ENCODE measurements at places on chromosomes 2 and 18.

DNA sequence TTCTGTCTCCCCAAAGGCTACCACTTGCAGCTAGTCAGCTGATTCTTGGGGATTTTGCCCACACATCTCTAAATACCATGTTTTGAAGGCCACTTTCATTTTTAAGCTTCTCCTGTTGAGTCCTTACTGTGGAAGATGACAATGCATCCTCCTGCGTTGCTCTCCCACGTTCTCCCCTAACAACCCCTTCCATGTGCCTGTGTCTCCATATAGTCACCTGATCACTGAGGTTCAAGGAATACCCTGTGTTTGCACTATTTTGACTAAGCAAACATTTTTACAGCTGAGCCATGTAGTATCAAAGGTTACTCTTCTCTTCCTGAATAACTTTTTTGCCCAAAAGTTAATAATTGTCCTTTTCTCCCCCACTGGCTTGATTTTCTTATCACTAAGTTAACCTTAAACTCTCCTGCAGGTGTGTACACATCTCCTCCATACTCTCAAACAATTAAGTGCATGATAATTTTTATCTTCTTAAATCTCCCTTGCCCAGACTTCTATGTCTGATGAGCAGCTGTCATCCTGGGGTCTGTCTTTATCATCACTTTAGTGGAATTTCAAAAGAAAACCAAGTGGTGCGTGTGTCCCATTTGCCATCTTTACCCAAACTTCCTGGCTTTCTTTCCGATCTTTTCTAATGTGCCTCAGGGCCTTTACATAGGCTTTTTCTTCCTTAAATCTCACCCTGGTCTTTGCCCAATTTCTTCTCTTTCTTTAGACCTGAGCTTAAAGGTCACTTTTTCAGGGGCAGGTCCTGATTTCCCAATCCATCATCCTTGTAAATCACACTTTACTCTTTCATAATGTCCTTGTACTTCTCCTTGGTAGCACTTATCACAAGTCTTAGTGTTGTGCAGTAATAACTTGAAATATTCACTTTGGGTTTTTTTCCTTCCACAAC lies 85.2 kb upstream of the SPATS2L start:
- DNase-seq = no peak

DNA sequence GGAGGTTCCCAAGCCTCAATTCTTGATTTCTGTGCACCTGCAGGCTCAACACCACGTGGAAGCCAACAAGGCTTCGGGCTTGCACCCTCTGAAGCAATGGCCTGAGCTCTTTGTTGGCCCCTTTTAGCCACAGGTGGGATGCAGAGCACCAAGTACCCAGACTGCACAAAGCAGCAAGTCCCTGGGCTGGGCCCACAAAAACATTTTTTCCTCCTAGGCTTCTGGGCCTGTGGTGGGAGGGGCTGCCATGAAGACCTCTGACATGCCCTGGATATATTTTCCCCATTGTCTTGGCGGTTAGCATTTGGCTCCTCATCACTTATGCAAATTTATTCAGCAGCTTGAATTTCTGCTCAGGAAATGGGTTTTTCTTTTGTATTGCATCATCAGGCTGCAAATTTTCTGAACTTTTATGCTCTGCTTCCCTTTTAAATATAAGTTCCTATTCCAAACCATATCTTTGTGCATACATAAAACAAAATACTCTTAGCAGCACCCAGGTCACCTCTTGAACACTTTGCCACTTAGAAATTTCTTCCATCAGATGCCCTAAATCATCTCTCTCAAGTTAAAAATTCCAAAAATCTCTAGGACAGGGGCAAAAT lies 9.0 kb upstream of the MATN3 start:
- DNase-seq = no peak

- DNase-seq = no peak
Measured at GRCh38 chr2:168901003-168901402, at the start of gene G6PC2. G6PC2 (plus strand) TSS chr2:168901291; CDS start chr2:168901332, 41 bp downstream.

DNA sequence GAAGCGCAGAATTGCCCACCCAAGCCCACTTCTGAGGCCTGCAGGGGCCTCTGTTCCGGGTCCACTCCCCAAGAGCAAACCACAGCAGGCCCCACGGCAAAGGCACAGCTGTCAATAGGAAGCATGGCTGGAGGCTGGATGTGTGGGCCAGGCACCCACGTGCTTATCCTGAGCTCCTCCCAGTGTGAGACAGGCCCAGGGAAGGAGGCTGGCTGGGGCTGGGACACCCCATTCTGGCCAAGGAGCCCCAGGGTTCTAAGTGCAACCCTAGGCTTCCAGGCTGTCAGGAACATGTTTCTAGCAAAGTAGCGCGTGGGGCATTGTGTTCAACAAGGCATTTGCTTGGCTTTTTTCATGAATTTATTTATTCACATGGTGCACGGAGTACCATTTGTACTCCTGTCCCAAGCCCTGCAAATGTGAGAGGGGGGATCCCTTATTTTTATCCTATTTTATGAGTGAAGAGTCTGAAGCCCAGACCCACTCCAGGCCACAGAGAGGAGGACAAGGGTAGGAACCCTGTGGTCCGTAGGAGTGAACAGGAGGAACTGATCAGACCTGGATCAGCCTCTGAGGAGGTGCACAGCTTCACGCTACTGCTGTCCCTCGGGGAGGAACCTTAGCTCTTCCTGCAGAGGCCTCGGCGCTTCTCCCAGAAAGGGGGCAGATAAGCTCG lies 6.1 kb upstream of the RAB17 start:
- no peak for DNase-seq

DNA sequence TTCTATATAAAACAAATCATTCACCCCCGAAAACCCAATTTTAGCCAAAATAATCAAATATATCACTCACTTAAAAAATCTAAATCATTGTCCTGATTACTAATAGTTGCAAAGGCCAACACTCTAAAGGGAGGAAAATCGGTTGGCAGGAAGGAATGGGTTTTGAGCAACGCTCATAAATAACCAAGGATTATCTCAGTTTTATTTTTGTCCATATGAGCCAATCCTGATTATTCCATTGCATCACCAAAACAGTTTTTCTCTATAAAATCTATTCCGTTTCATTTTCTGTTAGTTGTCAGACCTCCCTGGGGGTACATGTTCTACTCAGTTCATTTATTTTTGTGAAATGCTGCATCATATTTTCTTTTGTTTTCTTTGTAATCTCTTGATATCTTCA lies 174.1 kb downstream of the LRATD1 start:
- DNase-seq = no peak

Data from NCI-H2107 (cell line).